PC-3 (cell line): ENCODE measurements at places on chromosomes 13 and 19.

DNA sequence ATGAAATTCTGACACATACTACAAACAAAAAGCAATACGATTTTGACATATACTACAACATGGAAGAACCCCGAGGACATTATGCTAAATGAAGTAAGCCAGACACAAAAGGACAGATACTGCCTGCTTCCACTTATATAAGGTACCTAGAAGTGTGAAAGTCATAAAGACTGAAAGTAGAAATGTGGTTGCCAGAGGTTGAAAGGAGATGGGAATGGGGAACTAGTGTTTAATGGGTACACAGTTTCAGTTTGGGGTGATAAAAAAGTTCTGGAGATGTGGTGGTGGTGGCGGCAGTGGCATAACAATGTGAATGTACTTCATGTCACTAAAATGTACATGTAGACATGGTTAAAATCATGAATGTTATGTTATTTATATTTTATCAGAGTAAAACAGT is 12.1 kb upstream of the NDFIP2 start:
- H3K27ac ChIP-seq, result no peak overlapping the region
- no peaks in the 10 kb centered on the region for H3K27me3 ChIP-seq
- no peak overlapping the region for H3K4me3 ChIP-seq
- no peaks in the 10 kb centered on the region for H3K4me1 ChIP-seq

DNA sequence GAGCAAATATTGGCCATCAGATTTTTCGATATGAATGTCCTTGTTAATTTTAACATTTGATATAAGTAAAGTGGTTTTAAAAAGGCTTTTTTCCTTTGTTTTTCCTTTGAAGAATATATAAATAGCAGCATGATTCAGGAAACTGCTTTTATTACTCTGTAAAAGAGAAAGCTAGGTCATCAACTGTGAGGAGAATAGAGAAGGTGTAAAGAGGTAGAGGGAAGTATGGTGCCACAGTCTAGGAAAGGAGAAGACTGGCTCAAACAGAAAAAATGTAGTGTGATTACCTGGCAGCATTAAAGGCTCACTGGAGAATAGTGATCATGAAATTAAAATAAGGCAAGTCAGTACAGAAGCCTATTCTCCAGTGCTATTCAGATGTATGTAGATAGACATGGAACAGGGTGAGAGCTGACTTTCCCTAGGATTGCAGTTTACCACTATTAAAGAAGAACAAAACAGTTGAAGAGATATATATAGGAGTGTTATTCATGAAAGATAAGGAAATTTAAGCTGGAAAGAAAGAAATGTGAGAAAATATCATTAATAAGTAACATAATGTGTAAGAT is 1115.9 kb upstream of the PCDH9 start:
- H3K27me3 ChIP-seq, result no peaks in the 10 kb centered on the region
- no peak overlapping the region for H3K4me3 ChIP-seq
- no peak for DNase-seq
- H3K4me1 ChIP-seq, result 0 out of 2 replicates have a peak, but pooled peaks cover 4% of the 10 kb centered on the region
- H3K36me3 ChIP-seq, result no peaks in the 10 kb centered on the region

DNA sequence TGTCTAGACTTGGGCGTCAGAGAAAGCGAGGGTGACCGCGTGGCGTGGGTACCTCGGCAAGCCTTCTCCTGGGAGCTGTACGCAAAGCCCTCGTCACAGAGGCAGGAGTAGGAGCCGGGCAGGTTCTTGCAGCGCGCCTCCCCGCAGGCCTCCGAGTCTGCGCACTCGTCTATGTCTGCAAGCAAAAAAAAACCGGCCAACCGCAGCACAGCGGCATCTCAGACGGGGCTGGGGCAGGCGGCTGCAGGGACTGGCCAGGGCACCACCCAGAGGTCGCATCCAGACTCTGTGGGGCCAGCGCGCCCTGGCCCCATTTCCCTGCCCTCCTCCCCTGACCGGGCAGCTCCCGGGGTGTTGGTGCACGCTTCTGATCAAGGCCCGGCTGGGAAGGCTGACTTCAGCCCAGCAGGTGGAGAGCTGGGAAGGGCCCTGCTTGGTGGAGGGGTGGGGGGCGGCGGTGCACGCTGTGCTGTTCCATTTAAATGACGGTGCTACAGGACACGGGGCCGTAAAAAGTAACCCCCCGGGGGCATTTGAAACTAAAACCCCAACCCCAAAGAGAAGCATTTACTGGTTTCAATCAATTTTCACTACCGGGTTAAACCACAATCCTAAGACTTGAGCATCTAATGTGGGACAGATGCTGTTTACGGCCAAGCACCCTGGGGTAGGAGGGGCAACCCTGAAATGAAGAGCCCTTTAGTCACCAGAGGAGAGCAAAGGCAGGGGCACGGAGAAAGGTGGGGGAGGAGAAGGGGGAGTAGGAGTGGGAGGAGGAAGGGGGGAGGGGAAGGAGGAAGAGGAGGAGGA is 28.2 kb downstream of the GAS6 start:
- DNase-seq, result peak; percentile 36
- H3K27ac ChIP-seq, result no peak overlapping the region
- H3K4me3 ChIP-seq, result no peak overlapping the region
- H3K36me3 ChIP-seq, result no peaks in the 10 kb centered on the region
- no peaks in the 10 kb centered on the region for H3K27me3 ChIP-seq
- H3K4me1 ChIP-seq, result peaks cover 30% of the 10 kb centered on the region

- no peak overlapping the region for H3K4me3 ChIP-seq
- H3K27ac ChIP-seq, result no peak overlapping the region
- H3K27me3 ChIP-seq, result no peaks in the 10 kb centered on the region
- no peaks in the 10 kb centered on the region for H3K36me3 ChIP-seq
- DNase-seq, result no peak
Measured at GRCh38 chr13:40517486-40518480, 148.7 kb downstream of the FOXO1 start.

- peaks cover 9% of the 10 kb centered on the region; the same call in 1 of the 2 replicates for H3K4me1 ChIP-seq
- H3K27ac ChIP-seq, result no peak overlapping the region
- DNase-seq, result no peak
- no peak overlapping the region for H3K4me3 ChIP-seq
- H3K36me3 ChIP-seq, result no peaks in the 10 kb centered on the region
Measured at GRCh38 chr19:18610245-18610555, 2.5 kb upstream of the TMEM59L start.

DNA sequence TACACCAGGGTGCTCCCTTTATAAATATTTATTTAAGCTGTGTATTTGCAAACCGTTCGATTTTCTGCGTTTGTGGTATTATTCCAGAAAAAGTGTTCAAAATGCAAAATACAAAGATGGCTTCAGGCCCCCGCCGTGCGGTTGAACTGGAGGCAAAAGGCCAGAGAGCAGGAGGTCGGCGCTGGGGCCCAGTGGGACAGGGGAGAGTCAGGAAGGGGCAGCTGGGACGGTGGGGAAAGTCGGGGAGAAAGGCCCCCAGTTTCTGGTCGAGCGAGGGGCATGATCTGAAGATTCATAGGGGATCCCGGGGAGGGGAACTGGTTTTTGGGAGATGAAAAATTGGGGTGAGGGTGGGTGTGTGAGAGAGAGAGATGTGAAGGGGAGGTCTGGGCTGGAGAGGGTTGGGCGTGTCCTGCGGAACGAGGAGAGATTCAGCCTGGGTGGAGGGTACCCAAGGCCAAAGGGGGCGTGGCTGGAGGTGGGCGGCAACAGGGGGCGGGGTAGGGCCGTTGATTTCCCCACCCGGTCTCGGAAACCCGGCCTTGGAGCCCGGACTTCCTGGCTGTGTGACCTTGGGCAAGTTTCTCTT is 678 bp downstream of the ISOC2 start:
- 0 out of 2 replicates have a peak, but pooled peaks cover 2% of the 10 kb centered on the region for H3K36me3 ChIP-seq
- H3K4me1 ChIP-seq, result peaks cover 13% of the 10 kb centered on the region
- H3K27me3 ChIP-seq, result no peaks in the 10 kb centered on the region
- H3K27ac ChIP-seq, result peak overlapping the region; percentile 81

DNA sequence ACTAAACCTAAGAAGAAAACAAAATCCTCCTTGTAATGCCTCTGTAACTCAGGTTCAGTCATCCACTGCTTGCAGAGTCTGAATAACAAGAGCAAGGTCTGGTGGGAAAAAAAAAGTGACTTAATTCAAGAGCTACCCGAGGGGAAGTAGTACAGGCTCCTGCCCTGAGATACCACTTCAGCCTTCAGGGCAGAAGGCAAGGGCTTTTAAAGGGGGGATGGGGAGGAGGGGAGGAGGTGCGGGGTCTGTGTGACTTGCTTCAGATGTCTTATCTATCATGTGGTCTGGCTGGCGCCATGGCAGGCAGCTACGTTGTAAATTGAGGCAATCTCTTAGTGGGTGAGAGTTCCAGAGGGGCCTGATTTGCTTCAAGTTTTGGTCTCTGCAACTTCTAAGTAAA is 66.7 kb downstream of the LRRC63 start:
- no peaks in the 10 kb centered on the region for H3K36me3 ChIP-seq
- no peak overlapping the region for H3K4me3 ChIP-seq
- no peaks in the 10 kb centered on the region; the same call in 1 of the 2 replicates for H3K27me3 ChIP-seq
- no peaks in the 10 kb centered on the region for H3K4me1 ChIP-seq

- DNase-seq, result no peak
- H3K4me3 ChIP-seq, result peak overlapping the region; percentile 93
- no peaks in the 10 kb centered on the region for H3K27me3 ChIP-seq
- H3K4me1 ChIP-seq, result peaks cover 10% of the 10 kb centered on the region; the same call in 1 of the 2 replicates
Measured at GRCh38 chr19:1874554-1875185, 10.6 kb downstream of the ABHD17A start.

DNA sequence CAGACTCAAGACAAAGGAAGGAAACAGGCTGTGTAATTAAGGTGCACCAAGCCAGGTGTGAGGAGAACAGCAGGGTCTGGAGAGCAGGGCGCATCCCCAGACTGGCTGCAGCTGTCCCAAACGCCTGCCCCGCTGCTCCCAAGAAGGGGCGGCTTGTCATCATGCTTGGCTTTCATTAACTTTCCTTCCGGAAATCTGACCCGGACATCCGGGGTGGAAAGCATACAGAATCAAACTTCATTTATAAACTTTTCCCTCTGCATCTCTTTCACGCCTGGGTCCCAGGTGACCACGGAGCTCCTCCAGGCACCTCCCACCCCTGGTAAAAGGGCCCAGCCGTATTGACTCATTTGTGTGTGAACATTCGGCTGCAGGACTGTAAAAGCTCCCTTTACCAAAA is 31.7 kb downstream of the TSHZ3 start:
- H3K27ac ChIP-seq, result no peak overlapping the region
- H3K27me3 ChIP-seq, result no peaks in the 10 kb centered on the region
- H3K4me3 ChIP-seq, result no peak overlapping the region
- no peaks in the 10 kb centered on the region for H3K36me3 ChIP-seq
- DNase-seq, result no peak
- H3K4me1 ChIP-seq, result no peaks in the 10 kb centered on the region

- DNase-seq, result no peak
- H3K36me3 ChIP-seq, result no peaks in the 10 kb centered on the region
- peaks cover 42% of the 10 kb centered on the region for H3K4me1 ChIP-seq
- H3K27me3 ChIP-seq, result no peaks in the 10 kb centered on the region
- no peak overlapping the region for H3K4me3 ChIP-seq
Measured at GRCh38 chr19:1097810-1098176, 2.6 kb upstream of the POLR2E start.

- H3K4me3 ChIP-seq, result no peak overlapping the region
- no peaks in the 10 kb centered on the region for H3K27me3 ChIP-seq
- H3K36me3 ChIP-seq, result no peaks in the 10 kb centered on the region; the same call in 1 of the 2 replicates
- DNase-seq, result no peak
- H3K27ac ChIP-seq, result no peak overlapping the region
Measured at GRCh38 chr19:20787786-20788185, 11.7 kb downstream of the ZNF66 start.

- peaks cover 13% of the 10 kb centered on the region for H3K4me1 ChIP-seq
- H3K27ac ChIP-seq, result no peak overlapping the region
- no peak for DNase-seq
- no peaks in the 10 kb centered on the region for H3K27me3 ChIP-seq
- no peak overlapping the region for H3K4me3 ChIP-seq
- H3K36me3 ChIP-seq, result peaks cover 15% of the 10 kb centered on the region
Measured at GRCh38 chr19:17210296-17210695, 4.9 kb upstream of the USE1 start.

- H3K4me1 ChIP-seq, result no peaks in the 10 kb centered on the region
- H3K4me3 ChIP-seq, result no peak overlapping the region
- no peak overlapping the region for H3K27ac ChIP-seq
Measured at GRCh38 chr13:54241719-54242118, 1213.1 kb downstream of the OLFM4 start.

GRCh38 chr19:39515551-39516191 is 732 bp downstream of the SELENOV start:
- no peak overlapping the region for H3K4me3 ChIP-seq
- H3K27me3 ChIP-seq, result peaks cover 5% of the 10 kb centered on the region; the same call in 1 of the 2 replicates
- DNase-seq, result no peak

GRCh38 chr19:39410831-39411080 is 1.7 kb upstream of the PLEKHG2 start:
- H3K36me3 ChIP-seq, result peaks cover 9% of the 10 kb centered on the region
- H3K27me3 ChIP-seq, result no peaks in the 10 kb centered on the region
- H3K4me1 ChIP-seq, result peaks cover 36% of the 10 kb centered on the region
- H3K4me3 ChIP-seq, result peak overlapping the region; percentile 100; the same call in 1 of the 2 replicates
- peak overlapping the region; percentile 83 for H3K27ac ChIP-seq
- no peak for DNase-seq

DNA sequence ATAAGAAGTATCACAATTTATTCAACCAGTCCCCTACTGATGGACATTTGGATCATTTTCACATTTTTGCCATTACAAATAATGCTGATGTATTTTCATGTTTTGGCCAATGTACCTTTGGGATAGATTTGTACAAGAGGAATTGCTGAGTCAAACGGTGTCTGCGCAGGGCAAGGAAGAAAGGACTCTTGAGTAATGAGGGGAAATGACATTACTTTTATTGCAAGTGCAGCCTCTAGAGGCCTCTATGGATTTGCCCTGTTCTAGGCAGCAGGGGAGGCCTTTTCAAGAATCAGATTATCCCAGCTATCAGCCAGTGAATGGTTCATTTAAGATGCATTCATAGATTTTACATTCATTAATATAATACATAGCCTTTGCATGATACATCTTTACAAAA is 32.9 kb upstream of the GTF3A start:
- H3K27me3 ChIP-seq, result no peaks in the 10 kb centered on the region
- no peaks in the 10 kb centered on the region for H3K4me1 ChIP-seq
- H3K27ac ChIP-seq, result no peak overlapping the region
- DNase-seq, result no peak

DNA sequence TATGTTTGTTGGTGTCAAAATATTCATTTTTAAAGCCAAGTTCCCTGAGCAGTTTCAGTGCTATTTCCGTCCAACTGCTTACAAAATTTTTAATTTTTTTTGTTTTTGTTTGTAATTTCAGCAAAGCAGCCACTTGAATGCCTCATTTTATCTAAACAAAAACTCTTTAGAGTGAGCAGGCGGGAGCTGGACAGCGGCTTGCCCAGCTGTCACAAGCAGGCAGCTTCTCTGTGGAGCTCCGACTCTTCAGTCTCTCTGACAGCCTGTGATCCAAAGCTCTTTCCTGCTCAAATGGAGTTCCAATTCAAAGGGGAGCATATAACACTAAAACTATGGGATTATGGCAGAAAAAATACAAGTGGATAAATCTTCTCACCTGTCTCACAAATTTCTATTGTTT is 618.3 kb upstream of the PCDH20 start:
- DNase-seq, result no peak
- no peak overlapping the region for H3K4me3 ChIP-seq
- no peaks in the 10 kb centered on the region for H3K36me3 ChIP-seq
- H3K27ac ChIP-seq, result no peak overlapping the region
- H3K27me3 ChIP-seq, result no peaks in the 10 kb centered on the region

GRCh38 chr13:41970022-41970421 is 9.1 kb upstream of the VWA8 start:
- H3K36me3 ChIP-seq, result no peaks in the 10 kb centered on the region
- H3K27me3 ChIP-seq, result no peaks in the 10 kb centered on the region
- no peaks in the 10 kb centered on the region for H3K4me1 ChIP-seq
- no peak for DNase-seq
- H3K4me3 ChIP-seq, result no peak overlapping the region

GRCh38 chr13:97310809-97311436 is 88.8 kb downstream of the MBNL2 start:
- no peak overlapping the region for H3K4me3 ChIP-seq
- H3K36me3 ChIP-seq, result no peaks in the 10 kb centered on the region
- H3K27ac ChIP-seq, result no peak overlapping the region
- H3K4me1 ChIP-seq, result peaks cover 26% of the 10 kb centered on the region
- no peaks in the 10 kb centered on the region for H3K27me3 ChIP-seq
